Stimulated activated CD8-positive, alpha-beta memory T cell treated with anti-CD3 and anti-CD28 coated beads, Interleukin-4, amount 100 ng/mL, for 1 hour (primary cell): ENCODE measurements at places on chromosomes 4 and X.

DNA sequence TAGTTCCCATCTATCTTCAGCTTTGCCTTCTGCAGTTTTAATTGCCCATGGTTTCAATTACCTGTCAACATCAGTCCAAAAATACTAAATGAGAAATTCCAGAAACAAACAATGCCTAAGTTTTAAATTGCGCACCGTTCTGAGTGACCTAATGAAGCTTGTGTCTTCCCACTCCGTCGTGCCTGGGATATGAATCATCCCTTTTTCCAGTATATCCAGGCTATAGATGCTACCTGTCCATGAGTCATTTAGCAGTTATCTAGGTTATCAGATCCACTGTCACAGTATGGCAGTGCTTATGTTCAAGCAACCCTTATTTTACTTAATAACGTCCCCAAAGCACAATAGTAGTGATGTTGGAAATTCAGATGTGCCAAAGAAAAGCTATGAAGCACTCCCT, 363.6 kb upstream of the FAM241A start:
- DNase-seq, result no peak

DNA sequence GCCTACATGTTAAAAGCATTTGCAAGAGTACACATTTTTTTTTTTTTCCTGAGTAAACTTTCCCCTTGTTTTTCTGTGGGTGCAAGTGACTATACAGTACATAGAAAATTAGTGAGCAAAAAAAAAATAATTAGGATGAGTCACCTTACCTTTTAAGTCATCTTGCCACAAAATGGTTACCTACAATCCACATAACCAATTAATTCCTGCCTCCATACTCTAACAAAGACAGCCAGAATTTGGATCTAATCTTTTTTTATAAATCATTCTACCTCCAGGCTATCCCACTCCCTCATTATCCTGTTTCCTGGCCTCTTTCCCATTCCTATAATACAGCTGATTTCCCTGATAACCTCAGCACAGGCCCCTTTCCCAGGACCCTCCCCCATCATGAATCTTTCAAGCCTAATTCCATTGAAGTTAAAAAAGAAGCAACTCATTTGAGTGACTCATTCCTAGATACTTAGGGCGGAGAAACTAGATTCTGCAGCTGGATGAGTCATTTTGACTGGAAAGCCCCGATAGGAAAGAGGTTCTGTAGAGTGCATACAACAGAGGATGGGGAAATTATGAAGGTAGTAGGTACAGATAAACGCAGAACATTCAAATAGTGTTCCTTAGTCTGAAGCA, 128.2 kb downstream of the C4orf51 start:
- DNase-seq, result no peak

- no peak for DNase-seq
Observed at GRCh38 chr4:79442422-79442821, 34.4 kb upstream of the GK2 start.

- no peak for DNase-seq
Observed at GRCh38 chr4:1240721-1241465, 8.0 kb downstream of the CTBP1 start.

GRCh38 chr4:182103614-182104319, 139.4 kb upstream of the TENM3 start:
- no peak for DNase-seq

GRCh38 chr4:139300431-139301112, 733 bp upstream of the NAA15 start:
- DNase-seq, result no peak

- no peak for DNase-seq
Observed at GRCh38 chrX:115112411-115112810, 76.8 kb upstream of the RBMXL3 start.

- DNase-seq, result no peak
Observed at GRCh38 chrX:13864264-13864663, 47.4 kb upstream of the GPM6B start.

- no peak for DNase-seq
Observed at GRCh38 chrX:53639257-53639656, 47.3 kb downstream of the HUWE1 start.

- no peak for DNase-seq
Observed at GRCh38 chr4:14264437-14264836, 636.9 kb upstream of the BOD1L1 start.

- no peak for DNase-seq
Observed at GRCh38 chr4:99763635-99764101, 53.0 kb upstream of the DAPP1 start.

GRCh38 chr4:87499403-87500091, 29.6 kb downstream of the SPARCL1 start:
- DNase-seq, result no peak

DNA sequence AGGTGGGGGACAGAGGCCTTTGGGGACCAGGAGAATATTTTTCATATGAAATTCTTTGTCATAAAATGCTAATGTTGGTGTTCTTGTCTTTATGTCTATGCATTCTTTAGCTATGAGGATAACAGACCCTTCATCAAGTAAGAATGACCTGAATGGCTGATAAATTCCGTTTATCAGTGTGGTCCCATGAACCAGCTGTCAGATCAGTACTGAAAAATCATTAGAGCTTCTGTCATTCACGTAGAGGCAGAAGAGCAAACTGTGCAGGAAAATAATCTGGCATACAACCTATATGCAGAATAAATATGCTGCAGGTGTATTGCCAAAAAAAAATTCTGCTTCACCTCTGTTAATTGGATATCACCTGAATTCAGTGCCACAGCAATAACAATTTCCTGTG, 828.6 kb downstream of the ADGRL3 start:
- no peak for DNase-seq

DNA sequence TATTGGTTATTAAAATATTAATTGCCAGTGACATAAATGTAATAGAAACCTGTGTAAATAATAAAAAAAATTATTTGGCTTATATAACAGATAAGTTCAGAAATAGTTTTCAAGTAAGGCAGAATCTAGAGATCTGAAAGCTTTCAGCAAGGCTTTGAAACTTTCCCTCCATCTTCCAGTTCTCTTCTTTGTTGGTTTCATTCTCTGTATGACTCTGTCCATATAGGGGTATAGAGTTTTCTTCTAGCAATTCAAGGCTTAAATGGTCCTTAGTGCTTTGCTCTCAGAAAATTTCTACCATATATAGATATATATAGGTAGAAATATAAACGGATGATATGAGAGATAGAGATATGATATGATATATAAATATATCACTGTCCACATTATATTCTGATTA, 160.5 kb upstream of the GABRA2 start:
- DNase-seq, result no peak

DNA sequence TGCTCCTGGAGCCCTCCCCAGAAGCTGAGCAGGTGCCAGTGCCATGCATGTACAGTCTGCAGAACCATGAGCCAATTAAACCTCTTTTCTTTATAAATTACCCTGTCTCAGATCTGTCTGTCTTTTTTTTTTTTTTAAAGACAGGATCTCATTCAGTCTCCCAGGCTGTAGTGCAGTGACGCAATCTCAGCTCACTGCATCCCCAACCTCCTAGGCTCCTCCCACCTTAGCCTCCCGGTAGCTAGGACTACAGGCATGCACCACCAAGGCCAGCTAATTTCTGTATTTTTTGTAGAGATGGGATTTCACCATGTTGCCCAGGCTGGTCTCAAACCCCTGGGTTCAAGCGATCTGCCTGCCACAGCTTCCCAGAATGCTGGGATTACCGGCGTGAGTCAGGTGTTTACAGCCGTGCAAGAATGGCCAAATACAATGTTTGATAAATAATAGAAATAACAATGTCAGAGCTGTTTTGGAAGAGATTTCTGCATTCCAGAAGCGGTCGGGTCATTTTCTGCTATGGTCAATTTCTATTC, 68.8 kb downstream of the SLC2A9 start:
- no peak for DNase-seq

GRCh38 chr4:75036046-75036830, 103.3 kb downstream of the PARM1 start:
- DNase-seq, result no peak
